ENCODE measurements at places on chromosomes 5 and 9.

- no peak for DNase-seq
Observed at GRCh38 chr9:109109967-109110328, 9.8 kb downstream of the TMEM245 start.

GRCh38 chr5:108810717-108811116 is 63.0 kb downstream of the FER start:
- no peak for DNase-seq

GRCh38 chr5:139341689-139342422 is at the start of gene PAIP2:
Gene PAIP2 (plus strand): TSS chr5:139341854. CDS start chr5:139363785, 21,931 bp downstream.
- peak; percentile 96 for DNase-seq

- no peak for DNase-seq
Observed at GRCh38 chr5:167242701-167243100, 1048.7 kb upstream of the WWC1 start.

DNA sequence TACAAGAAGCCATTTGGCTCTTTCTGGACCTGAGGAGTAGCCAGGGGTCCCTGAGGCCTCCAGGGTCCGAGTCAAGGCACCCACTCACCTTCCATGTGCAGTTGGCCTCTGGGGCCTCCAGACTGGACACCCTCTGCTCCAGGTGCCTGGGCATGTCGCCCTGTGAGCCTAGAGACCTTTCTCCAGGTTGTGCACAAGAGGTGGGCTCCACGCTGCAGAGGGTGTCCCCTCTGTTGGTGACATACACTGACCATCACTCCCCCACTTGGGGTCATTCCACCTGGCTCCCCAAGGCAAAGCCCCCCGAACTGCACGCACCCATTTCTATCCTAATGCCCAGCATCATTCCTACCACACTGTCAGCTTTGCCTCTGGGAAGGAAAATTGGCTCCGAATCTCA is 48.8 kb downstream of the RASGEF1C start:
- DNase-seq, result no peak

DNA sequence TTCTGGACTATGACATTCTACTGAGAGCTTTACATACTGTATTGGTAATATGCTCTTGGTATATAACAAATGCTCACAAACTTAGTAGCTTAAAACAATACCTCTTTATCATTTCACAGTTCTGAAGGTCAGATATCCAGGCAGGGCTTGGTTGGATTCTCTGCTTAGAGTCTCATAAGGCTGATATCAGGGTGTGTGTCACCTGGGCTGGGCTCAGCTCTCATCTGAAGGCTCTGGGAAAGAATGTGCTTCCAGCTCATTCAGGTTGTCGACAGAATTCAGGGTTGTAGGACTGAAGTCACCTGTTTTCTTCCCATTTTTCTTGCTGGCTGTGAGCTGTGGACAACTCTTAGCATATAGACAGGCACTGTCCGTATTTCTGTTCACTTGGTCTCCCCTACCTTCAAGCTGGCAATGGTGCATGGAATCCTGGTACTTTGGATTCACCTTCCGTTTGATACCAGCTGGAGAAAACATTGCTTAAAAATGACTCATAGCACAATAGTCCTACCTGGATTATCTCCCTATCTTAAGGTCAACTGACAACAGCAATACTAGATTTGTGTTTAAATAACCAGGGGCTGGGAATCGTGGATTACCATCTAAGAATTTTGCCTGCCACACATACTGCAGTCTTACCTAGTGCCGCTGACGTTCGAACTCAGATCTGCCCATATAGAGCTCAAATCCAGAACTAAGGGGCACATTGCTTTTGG is 69.2 kb downstream of the RCL1 start:
- no peak for DNase-seq

DNA sequence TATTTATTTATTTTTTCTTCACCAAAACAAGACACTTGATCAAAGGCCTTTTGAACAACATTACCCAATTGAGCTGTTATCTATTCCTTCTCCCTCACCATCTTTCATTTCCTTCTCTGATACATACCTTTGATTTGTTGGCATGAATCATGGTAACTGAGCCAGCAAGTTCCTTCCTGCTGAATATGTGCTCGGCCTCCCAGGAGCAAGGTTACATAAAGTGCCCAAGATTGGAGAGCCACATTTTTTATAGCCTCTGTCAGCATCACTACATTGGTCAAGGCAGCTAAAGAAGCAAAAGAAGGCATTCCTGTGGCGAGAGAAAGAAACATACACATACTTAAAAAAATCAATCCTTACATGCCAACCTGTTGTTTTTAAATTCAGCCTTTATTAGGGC is 369.6 kb downstream of the CYLC2 start:
- peak; percentile 96 for DNase-seq

GRCh38 chr9:113558632-113559502 is 95.3 kb downstream of the RGS3 start:
- DNase-seq, result peak; percentile 73

GRCh38 chr9:7095058-7095457 is 337.3 kb downstream of the KDM4C start:
- no peak for DNase-seq

- DNase-seq, result no peak
Observed at GRCh38 chr5:151199581-151200185, 24.2 kb downstream of the CCDC69 start.

DNA sequence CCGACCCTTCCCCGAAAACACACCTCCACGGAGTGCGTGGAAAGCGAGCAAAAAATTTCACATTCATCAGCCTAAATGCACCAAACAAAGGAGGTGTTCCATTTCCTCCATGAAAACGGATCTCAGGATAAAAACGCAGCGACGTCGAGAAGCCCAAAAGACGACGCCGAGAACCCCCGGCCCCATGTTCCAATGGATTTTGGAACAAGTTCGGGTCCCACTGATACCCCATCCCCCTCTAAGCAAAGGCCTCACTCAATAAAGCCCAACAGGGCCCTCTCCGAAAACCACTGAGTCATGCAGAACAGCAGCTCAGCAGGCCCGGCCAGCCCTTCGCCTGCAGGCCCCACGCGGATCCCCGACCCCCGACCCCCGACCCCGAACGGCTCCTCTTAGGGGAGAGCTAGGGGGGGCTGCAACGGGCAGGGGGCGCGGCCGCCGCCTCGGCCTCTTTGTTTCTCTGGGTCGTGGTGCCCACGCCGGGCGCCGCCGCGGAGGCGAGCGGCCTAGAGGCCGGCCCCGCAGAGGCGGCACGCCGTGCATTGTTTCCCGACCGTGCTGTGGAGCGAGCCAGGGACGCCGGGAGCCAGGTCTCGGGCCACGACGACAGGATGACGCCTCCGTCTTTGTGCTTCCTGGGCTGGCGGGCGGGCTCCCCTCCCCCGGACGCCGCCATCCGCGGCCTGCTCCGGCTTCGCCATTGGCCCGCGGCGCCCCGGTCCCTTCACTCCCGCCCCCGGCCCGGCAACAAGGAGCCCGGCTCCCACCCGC is 915 bp downstream of the ZFAND5 start:
- DNase-seq, result peak; percentile 61

DNA sequence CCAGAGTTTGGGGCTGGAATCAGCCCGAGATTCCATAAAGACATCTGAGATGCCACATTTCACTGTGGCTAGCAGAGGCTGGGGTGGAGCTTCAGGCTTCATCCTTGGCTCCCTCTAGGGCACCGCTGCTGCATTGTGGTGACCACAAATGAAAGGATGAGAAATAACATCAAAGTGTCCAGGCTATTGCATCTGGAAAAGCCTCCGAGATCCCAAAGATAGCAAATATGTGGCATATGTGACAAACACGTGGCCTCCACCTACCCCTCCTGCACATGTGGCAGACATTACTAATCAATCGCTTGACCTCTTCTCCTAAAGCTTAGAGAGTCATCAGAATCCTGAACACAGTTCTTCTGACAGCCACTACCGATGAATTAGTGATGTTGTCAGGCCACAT is 4.5 kb downstream of the SPARC start:
- DNase-seq, result peak; percentile 42

DNA sequence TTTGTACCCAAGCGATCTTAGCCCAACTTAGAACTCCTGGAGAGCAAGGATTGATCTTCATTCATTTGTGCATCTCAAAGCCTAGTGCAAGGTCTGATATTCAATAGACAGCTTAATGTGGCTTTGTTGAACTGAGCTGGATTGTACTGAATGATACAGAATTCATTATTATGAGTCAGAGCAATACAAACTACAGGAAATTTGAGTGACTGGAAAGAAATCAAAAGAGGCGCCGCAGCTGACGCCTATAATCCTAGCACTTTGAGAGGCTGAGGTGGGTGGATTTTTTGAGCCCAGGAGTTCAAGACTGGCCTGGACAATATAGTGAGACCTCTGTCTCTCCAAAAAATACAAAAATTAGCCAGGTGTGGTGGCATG is 58.6 kb downstream of the ENC1 start:
- DNase-seq, result no peak

DNA sequence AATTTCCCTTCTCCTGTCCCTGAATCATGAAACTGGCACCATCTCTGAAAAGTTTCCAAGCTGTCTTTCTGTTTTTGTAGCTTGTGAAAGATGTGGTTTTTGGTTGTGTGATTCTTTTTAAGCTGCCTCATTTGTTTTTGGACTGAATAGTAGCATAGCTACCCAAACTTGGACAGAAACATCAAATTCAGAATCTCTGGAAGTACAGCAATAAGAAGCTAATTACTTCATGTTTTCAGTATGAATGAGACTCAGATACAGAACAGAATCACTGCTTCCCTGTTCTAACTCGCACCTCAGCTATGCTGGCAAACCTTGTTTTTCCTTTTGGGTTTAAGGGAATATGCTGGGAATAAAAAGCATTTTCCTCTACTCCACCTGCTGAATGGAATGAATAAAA is 101.0 kb downstream of the FGF1 start:
- DNase-seq, result no peak

DNA sequence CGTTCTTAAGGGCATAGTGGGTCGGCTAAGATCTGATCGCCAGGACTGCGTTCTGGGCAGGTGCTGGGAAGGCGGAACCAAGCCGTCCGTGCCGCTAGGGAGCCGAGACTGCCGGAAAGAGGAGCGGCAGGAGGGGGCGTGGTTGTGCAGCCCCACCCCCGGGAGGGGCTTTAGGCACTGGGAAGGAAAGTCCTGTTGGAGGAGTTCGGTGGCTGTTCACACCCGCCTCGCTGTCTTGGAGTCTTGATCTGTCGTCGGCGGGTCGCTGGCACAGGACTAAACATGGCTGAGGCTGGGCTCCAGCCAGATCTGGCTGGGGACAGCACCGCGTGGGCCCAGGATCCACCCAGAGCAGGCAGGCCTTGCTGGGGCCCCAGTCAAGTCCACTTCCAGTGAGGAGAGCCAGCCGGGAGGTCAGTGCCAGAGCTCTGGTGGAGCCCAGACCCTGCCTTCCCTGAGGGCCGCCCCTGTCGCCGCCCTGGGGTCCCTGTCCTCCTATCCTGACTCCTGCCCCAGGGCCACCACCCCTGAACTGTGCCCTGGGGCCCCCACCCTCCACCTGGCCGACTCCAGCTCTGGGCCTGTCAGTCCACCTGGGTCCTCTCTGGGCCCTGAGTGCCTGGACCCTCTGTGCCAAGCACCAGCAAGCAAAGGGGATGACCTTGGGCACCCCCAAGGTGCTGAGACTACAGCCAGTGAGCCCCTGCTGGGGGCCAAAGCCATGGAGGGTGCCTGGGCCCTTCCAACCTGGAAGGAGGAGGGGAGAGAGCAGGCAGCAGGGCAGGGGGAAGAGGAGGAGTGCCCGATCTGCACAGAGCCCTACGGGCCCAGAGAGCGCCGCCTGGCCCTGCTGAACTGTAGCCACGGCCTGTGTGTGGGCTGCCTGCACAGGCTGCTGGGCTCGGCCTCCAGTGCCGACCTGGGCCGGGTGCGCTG is 4.5 kb downstream of the RNF208 start:
- DNase-seq, result peak; percentile 53

DNA sequence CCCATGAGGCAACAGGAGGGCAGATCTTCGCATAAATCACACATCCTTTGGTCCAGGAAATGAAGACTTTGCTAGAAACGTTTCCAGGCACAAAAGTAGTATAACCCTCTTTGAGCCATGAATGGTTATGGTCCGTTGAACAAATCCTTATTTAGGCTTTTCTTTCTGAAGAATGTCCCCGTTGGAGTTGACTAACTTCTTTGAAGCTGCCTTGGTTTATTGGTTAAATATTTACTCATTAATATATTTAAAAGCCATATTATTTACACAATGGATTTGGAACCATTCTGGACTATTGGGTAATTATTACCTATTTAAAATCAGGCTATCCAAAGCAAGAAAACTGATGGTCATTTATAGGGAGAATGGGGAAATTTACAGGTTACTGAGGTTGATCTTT is 347.6 kb upstream of the SLC30A5 start:
- no peak for DNase-seq

GRCh38 chr9:107487521-107488374 is 1.8 kb downstream of the KLF4 start:
- DNase-seq, result peak; percentile 23

GRCh38 chr5:12777342-12777741 is 873.1 kb upstream of the CTNND2 start:
- no peak for DNase-seq

GRCh38 chr5:157323107-157323706 is 57.3 kb downstream of the CYFIP2 start:
- DNase-seq, result no peak

- peak; percentile 62 for DNase-seq
Observed at GRCh38 chr9:112194969-112195431, 19.9 kb upstream of the SUSD1 start.

- peak; percentile 69 for DNase-seq
Observed at GRCh38 chr9:106403081-106403480, 459.9 kb upstream of the ZNF462 start.

- peak; percentile 11 for DNase-seq
Observed at GRCh38 chr5:112604732-112605630, 132.7 kb upstream of the APC start.

- DNase-seq, result no peak
Observed at GRCh38 chr9:106577121-106577520, 285.8 kb upstream of the ZNF462 start.

GRCh38 chr5:149153193-149153750 is 12.0 kb downstream of the ABLIM3 start:
- no peak for DNase-seq

- peak; percentile 63 for DNase-seq
Observed at GRCh38 chr5:76641514-76642120, 18.4 kb upstream of the F2RL2 start.

- DNase-seq, result no peak
Observed at GRCh38 chr9:69265891-69266290, 59.1 kb upstream of the ENTREP1 start.

DNA sequence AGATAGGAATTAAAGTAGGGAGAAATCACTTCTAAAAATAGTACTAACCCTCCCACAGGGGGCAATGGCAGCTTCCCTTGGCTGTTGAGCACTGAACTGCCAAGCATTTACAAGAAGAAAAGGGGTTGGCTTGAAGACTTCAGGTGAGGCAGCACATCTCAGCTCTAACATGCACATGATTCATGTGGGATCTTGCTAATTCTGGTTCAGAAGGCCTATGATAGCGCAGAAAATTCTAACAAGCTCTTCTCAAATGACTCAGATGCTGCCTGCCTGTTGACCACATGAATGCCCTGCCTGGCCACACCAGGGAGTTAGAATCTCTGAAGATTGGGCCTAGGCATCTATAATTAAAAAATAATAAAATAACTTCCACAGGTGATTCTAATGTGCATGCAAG is 22.6 kb downstream of the CD180 start:
- peak; percentile 11 for DNase-seq

Measured in amniotic epithelial cell (primary cell).